ENCODE measurements at places on chromosomes 16 and 17. TPM values are rescaled to one million over a fixed set of nuclear protein-coding genes. Genes with fewer than 3 reads are reported as not detected.

Gene HIGD1B
- not detected for total RNA-seq

- no peak for DNase-seq
These were observed 135.8 kb downstream of the FOXL1 start for GRCh38 chr16:86714166-86714565.

- no peak for DNase-seq
These were observed 612.1 kb upstream of the SALL1 start for GRCh38 chr16:51763072-51763661.

DNA sequence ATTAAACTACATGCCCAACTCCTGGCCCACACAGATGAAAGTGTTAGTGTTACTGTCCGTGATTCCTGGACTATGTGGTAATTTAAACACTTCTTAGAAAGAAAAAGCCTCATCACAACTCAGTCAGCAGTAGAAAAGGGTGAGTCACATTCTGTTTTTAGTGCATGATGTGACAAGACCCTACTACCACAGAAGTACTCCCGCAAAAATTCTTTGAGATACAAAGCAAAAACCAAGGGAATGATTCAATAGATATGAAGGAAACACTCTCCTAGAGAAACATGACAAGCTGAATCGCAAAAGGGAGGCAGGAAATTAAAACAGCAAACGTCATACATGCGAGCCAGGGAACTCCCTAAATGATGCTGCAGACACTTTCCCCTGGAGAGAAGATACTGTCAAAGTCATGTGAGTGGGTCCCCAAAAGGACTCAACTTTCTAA, 14.4 kb downstream of the SNN start:
- peak; percentile 23 for DNase-seq

Gene CSH2
- not detected for total RNA-seq
